ENCODE measurements at places on chromosomes 6 and 20. TPM values are rescaled to one million over a fixed set of nuclear protein-coding genes. Genes with fewer than 3 reads are reported as not detected.

EYS gene
- not detected for total RNA-seq

AIF1 gene
- total RNA-seq: not detected

LTA gene
- total RNA-seq: 0.12 TPM

IMPG1 gene
- not detected for total RNA-seq

PSORS1C1 gene
- total RNA-seq: 4.2 TPM

IL20RA gene
- not detected for total RNA-seq

TRIM40 gene
- not detected for total RNA-seq

GRIK2 gene
- total RNA-seq: 0.35 TPM
